ENCODE measurements at places on chromosomes 7 and 10.

GRCh38 chr10:44972874-44973306, 5.7 kb downstream of the DEPP1 start:
- no peak for DNase-seq

DNA sequence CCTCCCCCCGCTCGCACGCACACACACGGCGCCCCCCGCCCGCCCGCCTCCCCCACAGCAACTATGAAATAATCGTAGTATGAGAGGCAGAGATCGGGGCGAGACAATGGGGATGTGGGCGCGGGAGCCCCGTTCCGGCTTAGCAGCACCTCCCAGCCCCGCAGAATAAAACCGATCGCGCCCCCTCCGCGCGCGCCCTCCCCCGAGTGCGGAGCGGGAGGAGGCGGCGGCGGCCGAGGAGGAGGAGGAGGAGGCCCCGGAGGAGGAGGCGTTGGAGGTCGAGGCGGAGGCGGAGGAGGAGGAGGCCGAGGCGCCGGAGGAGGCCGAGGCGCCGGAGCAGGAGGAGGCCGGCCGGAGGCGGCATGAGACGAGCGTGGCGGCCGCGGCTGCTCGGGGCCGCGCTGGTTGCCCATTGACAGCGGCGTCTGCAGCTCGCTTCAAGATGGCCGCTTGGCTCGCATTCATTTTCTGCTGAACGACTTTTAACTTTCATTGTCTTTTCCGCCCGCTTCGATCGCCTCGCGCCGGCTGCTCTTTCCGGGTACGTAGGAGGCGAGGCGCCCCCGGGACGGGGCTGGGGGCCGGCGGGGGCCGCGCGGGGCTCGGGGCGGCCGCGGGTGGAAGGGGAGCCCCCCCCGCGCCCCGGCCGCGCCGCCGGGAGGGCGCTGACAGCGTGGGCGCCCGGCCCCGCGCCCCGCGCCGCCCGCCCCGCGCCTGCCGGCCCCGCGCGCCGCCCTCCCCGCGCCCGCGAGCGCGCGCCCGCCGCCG, 441 bp downstream of the BMI1 start:
- peak; percentile 77 for DNase-seq

DNA sequence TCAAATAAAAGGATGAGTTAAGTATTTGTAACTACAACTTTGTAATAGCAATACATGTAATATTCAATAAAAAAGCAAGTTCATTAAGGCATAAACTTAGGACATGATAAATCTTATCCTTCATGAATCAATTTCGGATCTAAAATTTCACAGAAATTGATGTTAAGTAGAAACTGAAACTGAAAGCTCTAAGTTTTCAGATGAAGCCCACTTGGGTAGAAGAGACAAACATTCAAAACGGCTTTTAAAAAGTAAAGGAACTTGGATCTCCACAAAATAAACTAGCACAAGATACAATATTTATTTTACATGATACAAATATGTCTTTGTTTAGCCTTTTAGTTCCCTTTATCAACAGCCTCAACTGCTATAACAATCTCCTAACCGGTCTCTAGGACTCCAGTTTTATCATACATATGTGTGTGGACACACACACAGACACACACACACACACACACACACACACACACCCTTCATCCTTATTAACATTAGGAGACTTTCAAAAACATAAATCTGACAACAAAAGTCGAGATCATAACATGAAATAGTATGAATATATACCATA, 83.7 kb downstream of the USP6NL start:
- DNase-seq: no peak

- no peak for DNase-seq
Measured at GRCh38 chr10:14742382-14742781, 32.3 kb downstream of the FAM107B start.

DNA sequence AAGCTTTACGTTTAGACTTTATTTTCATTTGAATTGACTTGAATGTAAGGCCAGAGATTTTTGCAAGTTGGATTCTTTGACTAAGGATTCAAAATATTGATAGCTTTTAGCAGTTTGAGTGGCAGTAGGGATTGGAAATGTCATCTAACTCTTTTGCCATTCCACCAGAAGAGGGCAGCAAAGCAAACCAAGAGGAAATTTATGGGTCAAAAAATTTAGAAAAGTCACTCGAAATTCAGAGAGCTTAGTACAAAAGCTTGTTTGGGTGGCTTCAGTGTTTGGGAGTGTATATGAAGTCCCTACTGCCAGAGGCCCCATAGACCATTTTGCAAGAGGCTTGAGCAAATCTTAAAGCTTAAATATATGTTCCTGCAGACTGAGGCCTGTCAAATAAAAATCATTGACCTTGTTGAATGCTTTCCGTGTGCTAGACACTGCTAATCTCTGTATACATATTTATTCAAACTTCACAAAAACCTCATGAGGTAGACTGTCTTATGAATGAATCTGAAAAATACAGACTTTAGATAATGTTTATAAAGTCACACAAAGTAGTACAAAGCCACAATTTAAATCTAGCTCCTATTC, 44.6 kb upstream of the RSBN1L start:
- DNase-seq: no peak

DNA sequence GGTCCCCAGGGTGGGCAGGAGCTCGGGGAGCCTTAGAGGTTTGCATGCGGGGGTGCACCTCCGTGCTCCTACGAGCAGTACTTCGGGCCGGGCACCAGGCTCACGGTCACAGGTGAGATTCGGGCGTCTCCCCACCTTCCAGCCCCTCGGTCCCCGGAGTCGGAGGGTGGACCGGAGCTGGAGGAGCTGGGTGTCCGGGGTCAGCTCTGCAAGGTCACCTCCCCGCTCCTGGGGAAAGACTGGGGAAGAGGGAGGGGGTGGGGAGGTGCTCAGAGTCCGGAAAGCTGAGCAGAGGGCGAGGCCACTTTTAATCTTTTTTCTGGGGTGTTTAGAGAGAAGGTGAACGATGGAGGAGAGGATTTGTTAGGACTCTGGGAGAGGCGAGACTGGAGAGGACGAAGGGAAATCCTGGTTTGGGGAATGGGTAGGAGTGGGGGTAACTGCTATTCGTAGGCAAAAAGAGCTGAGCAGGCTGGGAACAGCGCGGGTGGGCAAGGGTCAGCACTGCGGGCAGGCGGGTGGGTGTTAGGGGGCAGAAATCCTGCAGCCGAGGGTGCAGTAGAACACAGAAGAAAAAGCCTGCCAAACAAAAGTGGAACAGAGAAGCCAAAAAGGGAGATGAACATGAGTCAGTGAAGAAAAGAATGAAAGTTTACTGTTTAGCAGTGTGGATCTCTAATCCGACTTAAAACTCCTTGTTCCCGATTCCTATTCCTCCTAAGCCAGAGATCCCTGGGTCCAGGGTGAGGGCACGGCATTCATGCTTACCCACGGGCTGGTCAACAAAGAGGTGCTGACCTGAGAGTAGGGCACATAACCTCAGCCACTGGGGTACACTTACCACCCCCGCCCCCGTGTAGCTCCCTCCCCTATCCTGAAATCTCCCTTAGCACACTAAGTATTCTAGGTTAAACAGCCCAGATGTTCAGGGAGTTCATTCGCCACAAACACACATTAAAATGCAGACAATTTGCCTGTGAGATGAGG, 26.9 kb downstream of the PRSS2 start:
- peak; percentile 30 for DNase-seq

DNA sequence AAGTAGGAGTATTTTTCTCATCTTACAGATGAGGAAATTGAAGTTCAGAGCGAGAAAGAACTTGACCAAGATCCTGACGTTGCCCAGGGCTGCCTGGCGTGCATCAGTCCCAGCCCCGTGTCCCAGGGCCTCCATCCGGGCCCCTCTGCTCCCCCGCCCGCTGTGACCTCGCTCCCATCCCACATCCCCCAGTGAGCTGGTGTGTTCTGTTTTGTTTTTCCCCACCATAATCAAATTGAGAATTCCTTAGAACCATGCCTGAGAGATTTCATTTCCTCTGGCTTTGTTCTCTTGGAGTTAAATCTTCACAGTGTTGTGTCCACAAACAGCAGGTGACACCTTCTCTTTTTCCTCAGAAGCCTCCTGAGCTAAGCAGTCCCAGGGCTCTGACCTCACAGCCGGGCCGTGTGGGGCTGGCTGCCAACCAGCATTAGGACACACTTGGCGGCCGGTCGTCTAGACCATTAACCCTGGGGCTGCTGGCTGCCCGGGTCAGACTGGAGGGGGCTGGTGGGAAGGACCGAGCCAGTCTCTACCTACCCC, 44.3 kb downstream of the PFKP start:
- DNase-seq: no peak

DNA sequence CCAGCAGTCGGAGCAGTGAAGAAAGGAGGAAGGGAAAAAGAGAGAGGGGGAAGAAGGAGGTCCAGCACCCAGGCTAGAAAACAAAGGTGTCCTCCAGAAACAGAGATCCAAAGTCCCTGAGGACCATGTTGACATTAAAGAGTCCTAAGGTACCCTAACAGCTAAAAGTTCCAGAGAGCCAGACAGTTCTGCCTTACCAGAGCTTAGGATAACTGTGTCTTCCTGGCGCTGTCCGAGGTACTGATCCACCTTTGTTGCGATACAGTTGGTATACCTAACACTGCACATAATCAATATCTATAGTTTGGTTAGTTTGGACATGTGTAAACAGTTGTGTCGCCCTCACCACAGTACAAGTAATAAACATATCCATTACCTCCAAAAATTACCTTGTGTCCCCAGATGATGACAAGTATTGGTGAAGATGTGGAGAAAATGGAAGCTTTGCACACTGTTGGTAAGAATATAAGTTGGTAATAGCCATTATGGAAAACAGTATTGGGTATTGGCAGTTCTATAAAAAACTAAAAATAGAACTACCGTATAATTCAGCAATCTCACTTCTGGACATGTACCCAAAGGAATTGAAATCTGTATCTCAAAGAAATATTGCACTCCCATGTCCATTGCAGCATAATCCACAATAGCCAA, 59.8 kb downstream of the GRID1 start:
- no peak for DNase-seq

- DNase-seq: no peak
Measured at GRCh38 chr10:51423121-51423452, 276.3 kb downstream of the CSTF2T start.

GRCh38 chr10:71812016-71812912, 38.8 kb downstream of the PSAP start:
- peak; percentile 74 for DNase-seq

DNA sequence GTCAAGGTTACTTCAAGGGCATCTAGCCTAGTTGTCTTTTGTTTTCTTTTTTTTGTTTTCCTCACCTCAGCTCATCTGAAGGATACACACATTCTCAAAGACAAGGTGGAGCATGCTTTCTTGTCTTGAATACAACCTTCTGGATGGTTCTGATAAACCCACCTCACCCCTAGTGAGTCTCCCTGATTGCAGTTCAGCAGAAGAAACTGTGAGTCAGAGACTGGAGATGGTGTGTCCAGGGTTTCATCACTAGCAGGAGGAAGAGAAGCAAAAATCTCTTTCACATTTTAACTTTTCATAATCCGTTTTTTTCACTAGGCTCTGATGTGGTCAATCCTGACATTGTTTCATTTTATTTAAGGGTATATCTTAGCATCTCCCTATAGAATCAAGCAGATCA, 143.0 kb upstream of the NRBF2 start:
- no peak for DNase-seq

GRCh38 chr7:108589874-108590273, 20.2 kb downstream of the DNAJB9 start:
- no peak for DNase-seq

DNA sequence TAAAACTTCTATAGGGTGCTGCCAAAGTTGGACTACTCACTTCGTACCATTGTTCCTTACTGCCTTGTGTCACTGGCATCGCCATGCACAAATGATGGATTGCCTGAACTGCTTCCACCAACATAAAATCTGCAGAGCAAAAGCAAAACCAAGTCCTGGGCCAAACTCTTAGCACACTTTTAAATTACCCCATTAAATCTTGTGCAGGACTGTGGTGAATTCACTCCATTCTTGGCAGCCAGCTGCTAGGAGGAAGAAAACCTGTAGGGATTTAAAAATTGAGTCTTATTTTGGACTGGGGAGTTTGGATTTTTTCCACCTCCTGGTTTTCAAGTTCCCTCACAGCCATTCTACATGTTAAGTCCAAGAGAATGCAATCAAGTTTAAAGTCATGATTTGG, 646.9 kb downstream of the SORCS3 start:
- DNase-seq: no peak

GRCh38 chr10:113042868-113043267, 92.8 kb downstream of the TCF7L2 start:
- no peak for DNase-seq

- no peak for DNase-seq
Measured at GRCh38 chr10:9645404-9645803, 1372.3 kb upstream of the CELF2 start.

DNA sequence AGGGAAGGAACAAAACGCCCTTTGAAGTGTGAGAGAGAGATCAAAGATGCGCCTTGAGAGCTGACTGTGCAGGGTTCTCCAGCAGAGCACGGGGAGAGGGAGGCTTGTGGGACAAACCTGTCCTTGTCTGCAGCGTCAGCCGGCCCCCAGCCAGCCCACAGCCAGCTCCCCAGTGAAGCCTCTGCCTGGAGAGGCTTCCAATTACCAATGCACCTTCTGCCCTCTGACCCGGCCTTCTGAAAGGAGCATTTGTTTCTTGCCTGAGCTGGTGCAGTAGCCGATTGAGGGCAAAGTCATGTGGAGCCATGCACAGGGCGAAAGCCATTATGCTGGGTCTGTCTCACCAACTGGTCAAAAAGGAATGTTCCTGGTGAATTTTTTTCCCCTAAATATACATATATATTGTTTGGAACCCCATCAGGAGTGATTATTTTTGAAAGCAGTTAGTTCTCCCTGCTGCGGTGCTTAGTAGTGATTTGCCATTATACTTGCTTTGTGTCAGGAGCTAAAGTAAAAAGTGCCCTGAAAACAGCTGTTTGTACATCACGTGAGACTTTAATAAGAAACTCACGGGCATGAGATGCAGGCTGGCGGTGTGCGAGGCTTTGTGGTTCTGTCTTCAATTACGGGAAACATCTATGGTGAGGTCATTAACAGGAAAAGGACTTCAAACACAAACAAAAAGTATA, 268.6 kb downstream of the KLF6 start:
- DNase-seq: no peak

- no peak for DNase-seq
Measured at GRCh38 chr10:31926160-31926559, 2.5 kb downstream of the ARHGAP12 start.

- DNase-seq: no peak
Measured at GRCh38 chr10:123726836-123727235, 60.7 kb downstream of the GPR26 start.

GRCh38 chr10:30127120-30127541, 67.7 kb upstream of the JCAD start:
- no peak for DNase-seq

GRCh38 chr7:47103498-47104205, 478.3 kb downstream of the TNS3 start:
- DNase-seq: peak; percentile 49

DNA sequence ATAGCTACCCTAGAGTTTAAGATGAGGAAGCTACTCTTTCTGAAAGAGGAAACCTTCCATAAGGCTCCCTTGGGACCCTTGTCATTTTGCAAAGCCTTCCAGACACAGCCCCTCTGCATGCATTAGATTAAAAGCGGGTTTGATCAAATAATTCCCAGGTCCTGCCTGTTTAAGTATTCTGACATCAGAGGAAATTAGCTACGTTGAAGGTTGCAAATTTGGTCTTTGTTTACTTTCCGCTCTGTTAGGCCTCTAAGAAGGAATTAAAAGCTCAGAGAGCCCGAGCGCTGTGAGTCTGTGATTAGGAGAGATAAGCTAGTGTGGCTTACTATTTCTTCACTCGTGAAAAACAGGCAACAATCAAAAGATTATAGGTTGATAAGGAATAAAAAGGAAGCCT, 1.4 kb upstream of the THSD7A start:
- no peak for DNase-seq

- no peak for DNase-seq
Measured at GRCh38 chr7:100516135-100516812, 22.7 kb upstream of the AGFG2 start.

- DNase-seq: no peak
Measured at GRCh38 chr10:634256-634655, 55.2 kb downstream of the DIP2C start.

GRCh38 chr10:22623633-22624253, 90.6 kb downstream of the PIP4K2A start:
- no peak for DNase-seq

All from H9 (cell line).